Spinal cord (tissue), 10 donors: ENCODE measurements at places on chromosomes 2 and 18. TPM values are rescaled to one million over a fixed set of nuclear protein-coding genes. Genes with fewer than 3 reads are reported as not detected.
A peak's percentile ranks its signal among the peaks of the same experiment; 100 is the strongest.

REG3A gene
- total RNA-seq: not detected

CCDC74A gene
- 7.0 TPM for total RNA-seq

PRSS56 gene
- total RNA-seq: 1.5 TPM

CYP26B1 gene
- total RNA-seq: 9.8 TPM

ABCB11 gene
- 0.20 TPM for total RNA-seq

GRCh38 chr18:80200171-80200931 lies 47.0 kb downstream of the PARD6G start:
- DNase-seq: no peak
- peak overlapping the region; percentile 82 for H3K27ac ChIP-seq
- H3K4me3 ChIP-seq: no peak overlapping the region
- no peaks in the 10 kb centered on the region for H3K27me3 ChIP-seq
- H3K36me3 ChIP-seq: peaks cover 9% of the 10 kb centered on the region
- peaks cover 27% of the 10 kb centered on the region for H3K4me1 ChIP-seq

DNA sequence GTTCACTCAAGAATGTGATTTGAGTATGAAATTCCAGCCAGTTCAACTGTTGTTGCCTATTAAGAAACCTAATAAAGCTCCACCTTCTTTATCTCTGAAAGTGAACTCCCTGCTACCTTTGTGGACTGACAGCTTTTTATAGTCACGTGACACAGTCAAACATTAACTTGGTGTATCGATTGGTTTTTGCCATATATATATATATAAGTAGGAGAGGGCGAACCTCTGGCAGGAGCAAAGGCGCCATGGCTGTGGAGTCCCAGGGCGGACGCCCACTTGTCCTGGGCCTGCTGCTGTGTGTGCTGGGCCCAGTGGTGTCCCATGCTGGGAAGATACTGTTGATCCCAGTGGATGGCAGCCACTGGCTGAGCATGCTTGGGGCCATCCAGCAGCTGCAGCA lies at the start of gene UGT1A1:
Gene UGT1A1, plus strand, starts transcription at position 228 of the 400 bp plus-strand sequence. Its CDS starts 18 bp downstream, at position 246.
- peaks cover 3% of the 10 kb centered on the region for H3K4me1 ChIP-seq
- no peak for DNase-seq
- no peaks in the 10 kb centered on the region for H3K36me3 ChIP-seq
- H3K27me3 ChIP-seq: no peaks in the 10 kb centered on the region
- H3K4me3 ChIP-seq: no peak within 1 kb of the TSS

GRCh38 chr2:229601396-229601795 lies 113.0 kb downstream of the DNER start:
- no peak overlapping the region for H3K4me3 ChIP-seq
- H3K36me3 ChIP-seq: no peaks in the 10 kb centered on the region
- H3K27ac ChIP-seq: no peak overlapping the region
- no peaks in the 10 kb centered on the region for H3K27me3 ChIP-seq

DNA sequence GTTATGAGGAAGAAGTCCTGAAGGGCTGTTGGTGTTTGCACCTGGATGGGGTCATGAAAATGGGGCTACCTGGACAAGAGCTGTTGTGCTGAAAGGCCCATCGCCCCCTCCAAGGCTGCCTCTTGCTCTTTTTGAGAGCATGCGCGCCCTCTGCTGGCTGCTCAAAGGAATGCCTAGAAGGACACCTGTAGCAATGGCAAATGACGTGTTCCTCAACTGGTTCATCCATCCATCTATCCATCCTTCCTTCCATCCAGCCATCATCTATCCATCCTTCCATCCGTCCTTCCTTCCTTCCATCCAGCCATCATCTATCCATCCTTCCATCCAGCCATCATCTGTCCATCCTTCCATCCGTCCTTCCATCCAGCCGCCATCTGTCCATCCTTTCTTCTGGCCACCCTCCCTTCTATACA lies 17.2 kb upstream of the RPL31 start:
- H3K4me3 ChIP-seq: no peak overlapping the region
- H3K4me1 ChIP-seq: no peaks in the 10 kb centered on the region
- H3K27me3 ChIP-seq: no peaks in the 10 kb centered on the region
- H3K27ac ChIP-seq: no peak overlapping the region
- peaks cover 32% of the 10 kb centered on the region for H3K36me3 ChIP-seq

GRCh38 chr2:8761529-8762164 lies 75.8 kb downstream of the KIDINS220 start:
- H3K36me3 ChIP-seq: peaks cover 4% of the 10 kb centered on the region
- no peaks in the 10 kb centered on the region for H3K4me1 ChIP-seq
- no peak overlapping the region for H3K27ac ChIP-seq
- DNase-seq: peak; percentile 78

GRCh38 chr2:128374001-128374710 lies 55.5 kb upstream of the HS6ST1 start:
- no peaks in the 10 kb centered on the region for H3K27me3 ChIP-seq
- no peak overlapping the region for H3K4me3 ChIP-seq
- H3K36me3 ChIP-seq: no peaks in the 10 kb centered on the region
- H3K27ac ChIP-seq: no peak overlapping the region
- DNase-seq: no peak
- peaks cover 84% of the 10 kb centered on the region for H3K4me1 ChIP-seq

- peaks cover 4% of the 10 kb centered on the region for H3K4me1 ChIP-seq
- no peaks in the 10 kb centered on the region for H3K36me3 ChIP-seq
- no peaks in the 10 kb centered on the region for H3K27me3 ChIP-seq
- H3K4me3 ChIP-seq: no peak overlapping the region
These were observed 8.6 kb downstream of the MREG start for GRCh38 chr2:216004697-216005283.

DNA sequence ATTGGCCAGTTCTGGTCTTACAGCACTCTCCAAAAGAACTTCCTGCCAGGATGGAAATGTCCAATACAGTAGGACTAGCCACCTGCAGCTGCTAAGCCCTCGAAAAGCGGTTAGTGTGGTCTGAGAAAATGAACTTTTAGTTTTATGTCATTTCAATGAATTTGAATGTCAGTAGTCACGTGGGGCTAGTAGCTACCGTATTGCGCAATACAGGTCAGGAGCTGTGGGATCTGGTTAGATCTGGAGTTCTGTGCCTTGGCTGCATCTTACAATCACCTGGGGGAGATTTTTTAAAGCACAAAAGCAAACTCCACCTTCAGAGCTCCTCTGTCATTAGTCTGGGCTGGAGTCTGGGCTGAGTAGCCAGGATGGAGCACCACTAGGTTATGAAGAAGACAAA lies 35.9 kb downstream of the C1QL2 start:
- H3K4me1 ChIP-seq: peaks cover 5% of the 10 kb centered on the region
- H3K36me3 ChIP-seq: no peaks in the 10 kb centered on the region
- peaks cover 6% of the 10 kb centered on the region for H3K27me3 ChIP-seq
- DNase-seq: no peak

GRCh38 chr2:122414902-122415301 lies 659.5 kb downstream of the TSN start:
- H3K4me1 ChIP-seq: no peaks in the 10 kb centered on the region
- no peak for DNase-seq
- no peak overlapping the region for H3K27ac ChIP-seq
- H3K36me3 ChIP-seq: no peaks in the 10 kb centered on the region
- no peak overlapping the region for H3K4me3 ChIP-seq
- H3K27me3 ChIP-seq: no peaks in the 10 kb centered on the region

DNA sequence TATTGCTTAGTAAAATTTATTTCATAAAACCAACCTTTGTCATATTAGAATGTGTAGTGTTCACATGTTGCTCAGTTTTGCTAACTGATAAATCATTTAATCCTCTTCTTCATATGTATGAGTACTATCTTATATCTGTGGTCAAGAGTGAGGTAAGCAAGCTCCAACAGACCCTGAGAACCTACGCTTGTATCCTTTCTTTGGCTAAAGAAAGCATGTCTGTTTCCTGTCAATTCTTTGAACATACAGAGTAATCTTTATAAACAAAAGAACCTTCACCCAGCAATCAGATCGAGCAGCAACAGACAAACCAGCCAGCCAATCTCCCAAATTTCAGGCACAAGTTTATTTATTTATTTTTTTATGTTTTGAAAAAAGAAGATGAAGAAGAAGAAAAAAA lies 6.4 kb downstream of the ADCYAP1 start:
- no peaks in the 10 kb centered on the region for H3K36me3 ChIP-seq
- no peak for DNase-seq
- H3K27ac ChIP-seq: no peak overlapping the region

DNA sequence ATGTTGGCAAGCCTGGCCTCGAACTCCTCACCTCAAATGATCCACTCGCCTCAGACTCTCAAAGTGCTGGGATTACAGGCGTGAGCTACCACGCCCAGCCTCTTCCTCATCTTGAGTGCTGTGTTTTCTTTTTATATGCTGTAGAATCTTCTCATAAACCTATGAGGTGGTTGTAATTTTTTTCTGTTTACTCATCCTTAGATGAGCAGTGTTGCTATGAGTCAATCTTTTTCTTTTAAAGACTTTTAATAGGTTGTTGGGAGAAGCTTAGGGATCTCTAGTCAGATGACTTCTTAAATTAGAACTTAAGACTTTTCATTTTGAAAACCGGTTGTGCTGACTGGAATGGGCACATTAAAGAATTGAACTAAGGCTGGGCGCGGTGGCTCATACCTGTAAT lies 8.7 kb upstream of the AAK1 start:
- H3K36me3 ChIP-seq: no peaks in the 10 kb centered on the region
- H3K27me3 ChIP-seq: no peaks in the 10 kb centered on the region
- H3K27ac ChIP-seq: no peak overlapping the region
- H3K4me1 ChIP-seq: no peaks in the 10 kb centered on the region
- DNase-seq: no peak

DNA sequence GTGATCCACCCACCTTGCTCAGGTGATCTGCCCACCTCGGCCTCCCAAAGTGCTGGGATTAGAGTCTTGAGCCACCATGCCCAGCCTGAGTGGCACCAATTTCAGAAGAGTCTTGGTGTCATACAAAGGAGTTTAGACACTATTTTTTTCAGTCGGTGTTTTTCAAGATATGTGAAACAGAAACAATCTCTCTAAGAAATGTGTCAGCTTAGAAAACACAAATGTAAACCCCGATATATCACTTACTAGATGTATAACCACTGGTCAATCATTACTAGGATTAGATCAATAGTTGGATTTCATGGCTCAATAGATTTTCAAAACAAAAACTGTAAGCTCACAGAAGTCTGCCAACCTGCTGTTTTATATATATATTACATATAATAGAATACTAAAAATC lies 67.2 kb upstream of the FRZB start:
- no peaks in the 10 kb centered on the region for H3K27me3 ChIP-seq
- H3K27ac ChIP-seq: no peak overlapping the region
- H3K36me3 ChIP-seq: peaks cover 16% of the 10 kb centered on the region
- H3K4me1 ChIP-seq: no peaks in the 10 kb centered on the region

DNA sequence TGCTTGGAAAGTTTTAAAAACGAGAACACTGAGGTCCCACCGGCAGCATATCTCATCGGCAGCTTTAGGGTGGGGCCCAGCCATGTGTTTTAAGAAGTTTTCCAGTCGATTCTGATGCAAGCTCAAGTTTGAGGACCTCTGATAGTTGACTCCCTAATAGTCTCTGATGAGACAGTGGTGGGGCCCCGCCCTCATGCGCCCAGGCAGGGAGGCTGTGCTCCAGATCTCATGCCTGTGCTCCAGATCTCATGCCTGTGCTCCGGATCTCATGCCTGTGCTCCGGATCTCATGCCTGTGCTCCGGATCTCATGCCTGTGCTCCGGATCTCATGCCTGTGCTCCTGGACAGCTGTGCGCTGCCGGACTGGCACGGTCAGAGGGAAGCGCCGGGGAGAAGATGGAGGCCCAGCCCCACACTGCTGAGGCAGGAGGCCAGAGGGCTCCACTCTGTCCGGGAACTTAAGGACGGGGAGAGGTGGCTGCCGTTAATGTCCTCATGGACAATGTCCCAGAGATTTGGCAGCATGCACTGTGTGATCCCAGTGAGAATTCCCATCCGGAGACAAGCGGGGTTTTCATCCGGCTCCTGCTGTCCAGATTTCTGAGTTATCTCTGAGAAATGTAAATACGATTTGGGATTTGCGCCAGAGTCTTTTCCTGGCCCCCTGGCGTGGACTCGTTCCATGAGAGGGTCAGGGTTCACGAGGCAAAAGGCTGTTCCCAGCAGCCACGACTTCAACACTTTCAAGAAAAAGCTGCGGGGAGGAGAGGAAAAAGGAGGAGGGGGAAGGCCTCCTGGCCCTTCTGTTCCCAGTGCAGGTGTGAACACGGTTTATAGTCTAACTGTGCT lies 9.4 kb upstream of the COLEC11 start:
- peak overlapping the region; percentile 64 for H3K27ac ChIP-seq
- H3K36me3 ChIP-seq: peaks cover 47% of the 10 kb centered on the region
- no peaks in the 10 kb centered on the region for H3K27me3 ChIP-seq
- peak; percentile 59 for DNase-seq
- H3K4me3 ChIP-seq: no peak overlapping the region

GRCh38 chr2:152623076-152623740 lies 94.1 kb downstream of the PRPF40A start:
- peaks cover 20% of the 10 kb centered on the region for H3K36me3 ChIP-seq
- H3K27ac ChIP-seq: no peak overlapping the region
- H3K4me1 ChIP-seq: no peaks in the 10 kb centered on the region
- DNase-seq: peak; percentile 23
- no peak overlapping the region for H3K4me3 ChIP-seq

GRCh38 chr18:10404168-10404567 lies 50.3 kb upstream of the APCDD1 start:
- no peaks in the 10 kb centered on the region for H3K27me3 ChIP-seq
- H3K27ac ChIP-seq: peak overlapping the region; percentile 80
- DNase-seq: no peak
- H3K4me1 ChIP-seq: peaks cover 55% of the 10 kb centered on the region

GRCh38 chr2:102636283-102636907 lies 17.0 kb downstream of the SLC9A2 start:
- no peaks in the 10 kb centered on the region for H3K36me3 ChIP-seq
- no peaks in the 10 kb centered on the region for H3K4me1 ChIP-seq
- no peak for DNase-seq
- H3K27ac ChIP-seq: no peak overlapping the region

DNA sequence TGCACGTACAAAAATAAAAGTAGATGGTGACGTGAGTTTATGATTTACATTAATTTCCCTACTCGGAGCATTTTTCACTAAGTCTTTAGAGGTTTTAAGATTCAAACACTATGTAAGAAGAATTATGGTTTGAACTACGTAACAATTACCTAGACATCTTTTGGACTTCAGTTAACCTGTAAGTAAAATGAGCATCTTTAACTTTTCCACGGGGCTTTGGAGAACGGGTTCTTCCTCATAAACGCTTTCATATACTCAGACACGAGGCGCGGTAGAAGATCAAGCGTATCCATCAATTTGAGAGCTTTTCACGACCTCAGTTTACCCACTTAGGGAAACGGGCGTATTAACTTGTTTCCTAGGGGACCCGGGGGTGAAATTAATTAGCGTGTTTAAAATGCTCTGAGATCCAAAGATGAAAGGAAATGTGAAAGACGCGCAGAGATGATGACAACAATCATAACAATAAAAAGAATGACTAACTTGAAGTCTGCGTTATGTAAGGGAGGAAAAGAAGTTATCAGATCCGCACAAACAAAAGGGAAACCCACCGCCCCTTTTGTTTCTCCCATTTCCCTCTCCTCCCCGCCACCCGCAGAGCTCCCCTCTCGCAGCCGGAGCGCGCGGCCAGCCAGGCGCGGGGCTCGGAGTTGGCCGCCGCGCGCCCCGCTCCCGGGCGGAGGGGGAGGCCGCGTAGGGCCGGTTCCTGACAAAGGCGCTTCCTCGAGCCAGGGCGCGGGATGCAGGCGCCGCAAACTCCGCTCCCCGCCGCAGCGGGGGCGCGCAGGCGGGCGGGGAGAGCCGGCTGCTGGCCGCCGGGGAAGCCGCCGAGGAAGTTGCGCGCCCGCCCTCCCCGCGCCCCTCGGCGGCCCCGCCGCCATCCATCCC lies 807 bp downstream of the PELI1 start:
- no peaks in the 10 kb centered on the region for H3K36me3 ChIP-seq
- no peaks in the 10 kb centered on the region for H3K27me3 ChIP-seq

- no peak overlapping the region for H3K4me3 ChIP-seq
- DNase-seq: no peak
- H3K4me1 ChIP-seq: no peaks in the 10 kb centered on the region
- no peaks in the 10 kb centered on the region for H3K27me3 ChIP-seq
These were observed 85.9 kb downstream of the ARMC9 start for GRCh38 chr2:231284296-231284695.
